WERI-Rb-1 (cell line): ENCODE measurements at places on chromosomes 5 and 9.

GRCh38 chr9:109811876-109812275, 31.9 kb downstream of the PALM2AKAP2 start:
- no peak for DNase-seq

- DNase-seq, result no peak
Observed at GRCh38 chr5:59036274-59036961, 453.5 kb downstream of the RAB3C start.

GRCh38 chr5:21931116-21931515, 922.0 kb downstream of the CDH12 start:
- DNase-seq, result no peak

- DNase-seq, result no peak
Observed at GRCh38 chr5:139058121-139058520, 140.0 kb downstream of the SIL1 start.

- no peak for DNase-seq
Observed at GRCh38 chr5:72510610-72511181, 3.5 kb upstream of the ZNF366 start.

GRCh38 chr9:78971540-78971939, 600.2 kb upstream of the TLE4 start:
- DNase-seq, result peak; percentile 16

- DNase-seq, result peak; percentile 58
Observed at GRCh38 chr9:928363-929042, 48.0 kb upstream of the DMRT3 start.

DNA sequence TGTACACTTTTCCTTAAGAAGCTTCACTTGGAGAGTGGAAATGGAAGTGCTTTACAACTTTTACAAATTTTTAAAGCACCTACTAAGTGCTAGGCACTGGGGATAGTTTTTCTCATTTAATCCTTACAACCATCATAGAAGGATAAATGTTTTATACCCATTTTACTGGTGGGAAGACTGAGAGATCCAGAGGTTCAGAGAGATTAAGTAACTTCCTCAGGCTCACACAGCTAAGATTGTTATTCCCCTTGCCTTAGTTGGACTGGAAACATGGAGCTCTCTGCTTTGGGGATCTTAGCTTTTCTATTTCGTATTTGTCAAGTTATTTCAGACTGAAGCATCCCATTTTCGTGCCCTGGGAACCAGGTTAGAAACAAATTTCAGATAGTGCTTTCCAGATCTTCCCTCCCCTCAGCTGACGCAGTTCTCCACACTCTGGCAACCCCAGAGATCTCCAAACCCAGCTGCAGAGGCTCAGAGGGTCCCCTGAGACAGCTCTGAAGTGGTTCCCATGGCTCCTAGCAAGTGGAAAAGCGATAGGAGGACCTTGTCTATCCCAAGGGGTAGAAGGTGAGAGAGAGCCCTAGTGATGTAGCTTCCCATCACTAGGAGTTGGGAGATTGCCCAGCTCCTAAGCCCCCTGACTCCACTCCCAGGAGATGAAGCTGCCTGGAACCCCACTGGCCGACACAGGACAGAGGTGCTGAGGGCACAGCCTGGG, 16.2 kb upstream of the GABBR2 start:
- DNase-seq, result no peak

DNA sequence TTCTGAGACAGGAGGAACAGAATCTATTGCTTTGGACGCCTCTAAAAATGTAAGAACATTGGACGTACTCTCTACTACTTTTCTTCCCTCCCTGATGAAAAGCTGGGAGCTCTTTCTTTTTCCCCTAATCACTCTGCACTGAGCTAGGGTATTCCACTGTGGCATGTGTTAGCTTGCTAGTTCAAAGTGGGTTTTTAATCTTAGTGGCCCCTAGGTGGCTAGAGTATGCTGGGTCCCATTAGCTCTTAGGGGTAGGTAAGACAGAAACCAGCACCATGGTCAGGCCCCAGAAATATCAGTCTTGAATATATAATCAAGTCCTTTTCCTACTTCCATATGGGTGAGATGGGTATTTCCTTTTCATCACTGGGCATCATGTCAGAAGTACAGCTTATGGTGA, 945.2 kb upstream of the PTPRD start:
- no peak for DNase-seq

DNA sequence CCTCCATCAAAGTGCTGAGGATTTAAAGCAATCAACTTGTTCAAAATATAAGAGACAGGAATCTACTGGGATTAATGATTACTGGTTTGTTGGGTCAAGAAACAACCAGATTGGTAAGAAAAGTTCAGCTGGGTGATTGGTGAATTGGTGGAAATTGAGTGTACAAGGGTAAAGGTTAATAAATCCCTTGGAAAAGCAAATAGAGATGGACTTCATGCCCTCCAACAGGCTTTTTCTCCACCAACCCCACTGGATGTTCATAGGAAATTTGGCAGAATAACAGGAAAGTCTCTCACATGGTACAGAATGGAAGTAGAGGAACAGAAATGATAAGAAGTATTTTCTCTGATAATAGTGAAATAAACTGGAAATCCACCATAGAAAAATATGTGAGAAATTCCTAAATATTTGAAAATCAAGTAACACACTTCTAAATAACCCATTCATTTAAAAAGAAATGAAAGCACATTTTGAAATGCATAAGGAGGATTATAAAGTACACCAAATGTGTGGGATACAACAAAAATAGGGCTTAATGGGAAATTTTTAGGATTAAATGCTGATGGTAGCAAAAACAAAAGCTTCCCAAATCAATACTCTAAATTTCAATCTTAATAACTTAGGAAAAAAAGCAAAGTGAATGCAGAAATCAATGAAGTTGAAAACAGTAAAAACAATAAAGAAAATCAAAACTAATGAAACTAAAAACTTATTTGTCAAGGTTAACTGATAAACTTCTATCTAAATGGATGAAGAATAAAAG, 426.2 kb downstream of the HTR1A start:
- DNase-seq, result no peak
